ENCODE measurements at places on chromosomes 12 and 14. TPM values are rescaled to one million over a fixed set of nuclear protein-coding genes. Genes with fewer than 3 reads are reported as not detected.

DNA sequence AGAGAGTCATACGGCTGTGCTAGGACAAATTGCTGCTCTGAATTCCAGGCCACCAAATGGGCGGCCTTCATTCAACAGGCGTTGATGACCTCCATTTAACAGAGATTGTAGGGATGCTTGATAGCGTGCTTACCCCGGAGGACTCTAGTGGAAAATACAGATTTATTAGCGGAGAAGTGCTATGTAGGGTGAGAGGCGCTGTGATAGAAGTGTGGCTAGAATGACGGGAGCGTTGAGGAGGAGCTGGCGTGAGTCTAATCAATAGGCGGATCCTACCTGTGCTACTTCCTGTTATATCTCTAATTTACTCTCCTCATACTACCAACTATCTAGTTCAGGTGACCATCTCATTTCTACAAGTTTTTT lies 668 bp downstream of the MRPS35 start:
- no peak overlapping the region for H3K27ac ChIP-seq
- H3K4me1 ChIP-seq: no peaks in the 10 kb centered on the region
- H3K36me3 ChIP-seq: peaks cover 10% of the 10 kb centered on the region
- H3K4me3 ChIP-seq: peak overlapping the region; percentile 95
- no peaks in the 10 kb centered on the region for H3K27me3 ChIP-seq

- no peaks in the 10 kb centered on the region for H3K4me1 ChIP-seq
- H3K27ac ChIP-seq: no peak overlapping the region
- H3K4me3 ChIP-seq: peak overlapping the region; percentile 68
- no peak for DNase-seq
Measured at GRCh38 chr14:60651086-60651795, 2.0 kb upstream of the SIX1 start.

DNA sequence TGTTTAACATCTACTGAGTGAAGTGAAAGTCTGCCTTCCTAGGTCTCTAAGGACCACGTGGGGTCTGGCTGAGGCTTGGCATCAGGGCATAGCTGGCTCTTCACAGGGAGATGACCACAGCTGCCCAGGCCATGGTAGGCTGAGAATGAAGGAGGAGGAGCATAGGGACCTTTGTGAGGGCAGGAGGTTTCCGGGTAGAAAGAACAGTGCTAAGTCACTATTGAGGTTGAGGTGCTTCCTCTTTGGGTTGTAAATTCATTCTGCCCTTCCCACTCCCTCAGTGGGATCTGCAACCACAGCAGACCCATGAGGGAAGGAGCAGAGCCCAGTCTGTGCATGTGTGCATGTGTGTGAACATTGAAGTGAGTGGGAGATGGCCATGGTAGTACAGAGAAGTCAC lies 909.6 kb downstream of the VRK1 start:
- no peak overlapping the region for H3K27ac ChIP-seq
- H3K36me3 ChIP-seq: no peaks in the 10 kb centered on the region
- H3K27me3 ChIP-seq: no peaks in the 10 kb centered on the region
- H3K4me3 ChIP-seq: no peak overlapping the region
- no peaks in the 10 kb centered on the region for H3K4me1 ChIP-seq

- no peak overlapping the region for H3K4me3 ChIP-seq
- H3K4me1 ChIP-seq: no peaks in the 10 kb centered on the region
- peaks cover 3% of the 10 kb centered on the region for H3K36me3 ChIP-seq
- H3K27ac ChIP-seq: no peak overlapping the region
- H3K27me3 ChIP-seq: no peaks in the 10 kb centered on the region
- DNase-seq: no peak
Measured at GRCh38 chr12:113393749-113394148, 9.9 kb downstream of the SDS start.

GRCh38 chr12:109458771-109459208 lies 18.3 kb downstream of the KCTD10 start:
- H3K4me1 ChIP-seq: peaks cover 36% of the 10 kb centered on the region
- H3K27ac ChIP-seq: peak overlapping the region; percentile 88
- H3K27me3 ChIP-seq: no peaks in the 10 kb centered on the region
- DNase-seq: peak; percentile 80

The PLA2G1B gene
- total RNA-seq: not detected

The HOXC12 gene
- total RNA-seq: not detected

The PRB2 gene
- not detected for total RNA-seq

The KRT83 gene
- total RNA-seq: not detected

Measured in H9 (cell line).